CD8-positive, alpha-beta T cell (primary cell): ENCODE measurements at places on chromosomes 16 and 17. TPM values are rescaled to one million over a fixed set of nuclear protein-coding genes. Genes with fewer than 3 reads are reported as not detected.

DNA sequence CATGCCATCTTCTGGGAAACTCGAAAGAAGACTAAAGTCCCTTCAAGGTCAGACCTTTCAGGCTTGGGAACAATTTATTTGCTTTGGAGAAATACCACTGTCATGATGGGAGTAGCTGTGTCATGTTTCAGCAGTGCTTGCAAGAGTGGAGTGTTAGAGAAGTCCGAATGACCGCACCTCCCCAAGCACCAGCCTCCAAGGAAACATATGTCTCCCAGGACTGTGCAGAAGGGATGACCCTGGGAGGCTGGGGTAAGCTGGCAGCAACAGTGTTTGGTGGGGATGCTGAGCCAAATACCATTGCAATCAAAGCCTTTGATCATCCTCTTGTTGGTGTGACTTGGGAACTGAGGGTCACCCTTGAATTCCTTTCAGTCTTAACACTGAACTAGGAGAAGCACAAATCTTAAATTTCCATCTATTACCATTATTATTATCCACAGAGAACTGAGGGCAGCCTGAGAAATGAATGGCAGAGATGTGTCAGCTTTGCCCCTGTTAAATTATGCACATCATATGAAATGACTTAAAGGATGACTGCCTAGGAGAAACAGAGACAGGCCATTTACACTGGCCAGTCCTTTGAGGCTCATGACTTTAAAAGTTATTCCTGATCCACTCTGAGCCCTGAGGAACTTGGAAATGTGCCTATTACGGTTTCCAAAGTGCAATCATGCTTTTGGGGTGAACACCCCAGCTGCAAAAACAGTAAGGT is 244.9 kb downstream of the CA10 start:
- no peak for DNase-seq

- DNase-seq: no peak
These were observed 32.8 kb downstream of the MARVELD3 start for GRCh38 chr16:71658771-71659170.

DNA sequence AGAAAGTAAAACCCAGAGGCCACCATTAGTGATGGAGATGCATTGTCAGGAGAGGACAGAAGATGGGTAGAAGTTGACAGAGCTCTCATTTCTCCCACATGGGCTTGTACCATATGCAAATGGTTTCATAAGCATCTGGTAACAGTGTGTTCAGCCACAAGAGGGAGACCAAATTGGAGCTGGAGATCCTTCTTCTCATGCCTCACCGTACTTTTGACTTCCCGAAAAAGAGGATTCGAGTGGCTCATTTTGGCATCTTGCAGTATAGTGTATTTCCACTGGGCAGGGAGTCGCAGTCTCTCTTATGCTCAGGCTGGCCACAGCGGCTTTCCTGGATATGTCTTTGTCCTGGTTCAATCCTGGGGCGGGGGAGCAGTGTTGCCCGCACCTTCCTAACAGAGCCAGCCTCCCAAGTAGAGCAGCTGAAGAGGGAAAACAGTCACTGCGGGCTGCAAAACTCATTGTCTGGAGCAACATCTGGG is 23.8 kb downstream of the TBC1D3B start:
- DNase-seq: no peak

DNA sequence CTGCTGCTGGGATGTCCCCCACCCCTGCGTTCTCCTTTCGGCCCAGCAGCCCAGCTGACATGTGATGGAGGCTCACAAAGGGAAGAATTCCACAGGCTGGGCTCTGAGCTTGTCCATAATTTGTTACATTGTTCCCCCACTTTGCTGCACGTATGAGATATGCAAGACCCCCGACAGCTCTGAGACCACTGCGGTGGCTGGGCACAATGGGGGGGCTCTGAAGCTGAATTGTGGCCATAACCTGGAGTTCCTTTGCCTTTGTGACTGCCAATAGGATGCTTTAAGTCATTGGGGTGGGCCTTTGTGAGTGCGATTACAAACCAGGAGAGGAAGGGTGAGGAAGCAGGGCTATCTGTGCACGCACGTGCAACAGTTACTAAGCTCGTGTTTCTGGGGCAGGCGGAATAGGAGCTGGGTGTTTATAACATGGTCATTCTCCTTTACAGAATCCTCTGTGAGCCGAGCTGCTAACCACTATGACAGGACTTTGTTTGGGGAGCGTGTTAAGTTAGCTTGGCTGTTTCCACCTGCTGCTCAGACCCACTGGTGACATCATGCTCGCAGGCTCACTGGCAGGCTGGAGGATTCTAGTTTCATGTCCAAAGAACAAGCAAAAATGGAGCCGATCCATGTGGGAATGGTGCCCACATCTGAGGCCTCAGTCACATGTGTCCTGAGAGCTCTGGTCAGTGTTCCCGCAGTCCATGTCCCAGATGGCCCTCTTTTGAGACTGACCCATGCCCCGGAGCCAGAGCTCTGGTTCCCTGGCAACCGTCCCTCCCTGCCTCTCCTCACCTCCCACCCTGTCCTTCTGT is 208.3 kb upstream of the SALL1 start:
- no peak for DNase-seq

DNA sequence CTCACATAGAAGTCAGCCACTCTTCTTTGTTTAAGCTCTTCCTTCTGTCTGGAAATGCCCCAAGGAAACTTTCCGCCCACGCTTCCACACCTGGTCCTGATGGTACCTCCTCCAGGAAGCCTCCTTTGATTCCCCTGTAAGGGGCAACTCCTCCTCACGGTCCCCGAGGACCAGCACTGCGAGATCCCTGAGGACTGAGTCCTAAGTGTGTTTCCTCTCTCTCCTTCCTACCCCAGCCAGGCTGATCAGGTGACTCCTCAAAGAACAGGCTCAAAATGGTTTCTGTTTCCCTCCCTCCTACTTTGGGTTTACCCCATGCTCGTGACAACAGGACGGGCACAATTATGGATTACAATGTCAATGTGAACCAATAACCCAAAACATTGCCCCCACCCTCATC is 63.0 kb upstream of the MED9 start:
- DNase-seq: no peak

GRCh38 chr16:53966821-53967571 is 263.0 kb downstream of the FTO start:
- DNase-seq: no peak

GRCh38 chr17:43528319-43528987 is 17.7 kb downstream of the ETV4 start:
- DNase-seq: no peak

GRCh38 chr17:45792995-45793755 is 9.1 kb downstream of the CRHR1 start:
- DNase-seq: no peak

GRCh38 chr17:65324611-65325342 is 187.6 kb downstream of the RGS9 start:
- no peak for DNase-seq

DNA sequence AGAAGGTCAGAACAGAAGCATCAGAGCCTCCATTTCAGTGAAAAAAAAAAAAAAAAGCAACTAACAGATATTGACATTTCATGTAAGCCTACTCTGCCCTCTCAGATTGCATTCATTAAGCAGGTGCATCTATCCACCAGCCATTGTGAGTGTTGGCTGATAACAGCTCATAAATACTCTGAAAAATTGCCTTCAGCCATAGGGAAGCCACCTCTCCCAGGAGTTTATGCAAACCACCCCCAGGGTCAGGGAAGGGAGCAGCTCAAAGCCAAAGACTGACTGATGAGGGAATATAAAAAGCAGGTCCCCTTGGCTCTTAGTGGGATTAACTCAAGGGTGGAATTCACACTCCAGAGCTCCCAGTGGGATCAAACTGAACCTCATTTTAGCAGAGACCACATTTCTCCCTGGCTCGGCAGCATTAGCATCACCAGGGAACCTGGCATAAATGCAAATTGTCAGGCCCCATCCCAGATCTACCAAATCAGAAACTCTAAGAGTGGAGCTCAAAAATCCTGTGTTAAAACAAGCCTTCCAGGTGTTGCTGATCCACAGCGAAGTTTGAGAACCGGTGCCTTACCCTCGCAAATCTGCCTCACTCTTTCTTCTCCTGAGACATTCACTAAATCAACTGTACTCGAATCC is 14.2 kb downstream of the APOH start:
- DNase-seq: no peak

DNA sequence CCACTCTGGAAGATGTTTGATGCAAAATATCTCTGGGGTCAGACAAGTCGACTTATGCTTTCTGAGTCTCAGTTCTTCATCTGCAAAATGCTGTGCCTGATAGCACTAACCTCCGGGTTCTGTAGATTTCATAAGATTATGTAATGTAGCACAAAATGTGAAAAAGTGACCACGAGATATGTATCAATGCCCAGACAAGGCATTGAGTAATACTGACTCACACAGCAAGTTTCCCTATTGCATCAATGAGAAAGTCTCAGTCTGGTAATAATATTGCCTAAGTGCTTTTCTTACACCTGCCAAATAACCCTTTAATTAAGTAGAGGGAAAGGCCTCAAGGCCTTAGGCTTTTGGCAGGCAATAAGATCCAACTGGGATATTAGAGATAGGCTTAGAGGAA is 41.4 kb upstream of the MMP2 start:
- no peak for DNase-seq

DNA sequence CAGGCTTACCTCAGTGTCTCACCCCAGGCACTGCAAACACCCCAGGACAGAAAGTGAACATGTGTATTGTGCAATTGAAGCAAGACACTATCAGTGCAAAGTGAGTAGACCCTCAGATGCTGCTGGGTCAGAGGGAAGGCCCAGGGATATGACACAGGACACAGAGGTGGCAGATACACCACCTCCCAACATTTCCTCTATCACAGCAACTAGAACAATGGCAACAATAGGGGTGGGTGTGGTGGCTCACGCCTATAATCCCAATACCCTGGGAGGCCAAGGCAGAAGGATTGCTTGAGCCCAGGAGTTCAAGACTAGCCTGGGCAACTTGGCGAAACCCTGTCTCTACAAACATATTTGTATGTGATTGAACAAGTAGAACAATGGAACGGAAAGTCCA is 22.5 kb downstream of the MILR1 start:
- DNase-seq: no peak

GRCh38 chr16:70614208-70614951 is 32.0 kb upstream of the IL34 start:
- DNase-seq: no peak

GRCh38 chr16:31382485-31383161 is 10.5 kb upstream of the ITGAD start:
- peak; percentile 51 for DNase-seq

GRCh38 chr16:4452674-4453073 is 21.8 kb downstream of the NMRAL1 start:
- no peak for DNase-seq

DNA sequence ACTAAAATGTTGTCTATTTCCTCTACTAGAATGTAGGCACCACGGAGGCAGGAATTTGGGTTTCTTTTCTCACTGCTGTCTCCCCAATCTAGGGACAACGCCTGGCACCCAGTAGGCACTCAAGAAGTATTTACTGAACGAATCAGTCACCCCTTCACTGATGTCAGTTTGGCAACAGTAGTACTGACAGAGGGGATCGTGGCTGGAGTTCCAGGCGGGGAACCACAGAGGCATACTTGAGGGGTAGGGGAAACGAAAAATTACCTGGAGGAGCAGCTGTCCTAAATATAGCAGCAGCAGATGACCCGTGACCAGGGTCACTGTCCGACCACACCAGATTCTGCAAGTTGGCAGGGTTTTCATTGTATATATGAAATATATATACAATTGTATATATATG is 33.3 kb downstream of the TRIM25 start:
- DNase-seq: no peak

The GRB2 gene
- total RNA-seq: 99.4 TPM

The MMP25 gene
- total RNA-seq: 0.36 TPM

The FBXW10B gene
- not detected for total RNA-seq

The KRT17 gene
- not detected for total RNA-seq

The DYNLRB2 gene
- total RNA-seq: not detected

The PRSS27 gene
- total RNA-seq: 0.65 TPM

The CIBAR2 gene
- total RNA-seq: not detected

The CCL4 gene
- 24.6 TPM for total RNA-seq

The OTOP2 gene
- not detected for total RNA-seq

The USH1G gene
- not detected for total RNA-seq

The GALNS gene
- total RNA-seq: 20.0 TPM

The LPO gene
- total RNA-seq: not detected
